Stimulated activated CD4-positive, alpha-beta T cell treated with anti-CD3 and anti-CD28 coated beads, Interleukin-12 subunit alpha, Interleukin-12 subunit beta, amount 100 ng/mL, for 24 hours (primary cell): ENCODE measurements at places on chromosomes 7 and 10.

DNA sequence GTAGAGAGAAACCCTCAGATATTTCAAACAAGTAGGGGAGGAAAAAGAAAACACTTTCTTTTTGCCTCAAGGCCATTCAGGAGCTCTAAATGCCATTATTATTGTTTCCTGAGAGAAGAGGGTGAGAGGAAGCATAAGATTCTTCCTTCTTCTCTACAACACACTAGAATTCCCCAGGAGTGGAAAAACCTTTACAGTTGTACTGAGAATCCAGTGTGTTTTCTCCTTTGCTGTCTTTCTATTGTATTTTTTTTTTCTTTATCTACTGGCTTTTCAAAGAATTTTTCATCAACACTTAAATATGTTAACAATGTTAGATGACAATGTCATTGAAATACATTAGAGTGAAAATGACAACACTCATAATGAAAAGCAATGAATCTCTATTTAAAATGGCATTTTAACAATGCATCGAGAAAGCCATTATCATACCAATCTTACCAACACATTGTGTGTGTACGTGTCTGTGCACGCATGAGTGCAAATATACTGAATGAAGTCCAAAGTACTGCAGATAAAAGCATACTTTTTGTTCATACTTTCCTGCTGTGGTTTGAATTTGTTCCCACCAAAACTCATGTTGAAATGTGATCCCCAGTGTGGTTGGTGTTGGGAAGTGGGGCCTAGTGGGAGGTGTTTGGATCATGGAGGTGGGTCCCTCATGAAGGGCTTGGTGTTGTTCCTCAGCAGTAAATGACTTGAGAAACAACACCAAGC is 24.2 kb upstream of the MACC1 start:
- no peak for DNase-seq

- DNase-seq: no peak
Measured at GRCh38 chr10:116125180-116125579, 147.8 kb downstream of the GFRA1 start.

DNA sequence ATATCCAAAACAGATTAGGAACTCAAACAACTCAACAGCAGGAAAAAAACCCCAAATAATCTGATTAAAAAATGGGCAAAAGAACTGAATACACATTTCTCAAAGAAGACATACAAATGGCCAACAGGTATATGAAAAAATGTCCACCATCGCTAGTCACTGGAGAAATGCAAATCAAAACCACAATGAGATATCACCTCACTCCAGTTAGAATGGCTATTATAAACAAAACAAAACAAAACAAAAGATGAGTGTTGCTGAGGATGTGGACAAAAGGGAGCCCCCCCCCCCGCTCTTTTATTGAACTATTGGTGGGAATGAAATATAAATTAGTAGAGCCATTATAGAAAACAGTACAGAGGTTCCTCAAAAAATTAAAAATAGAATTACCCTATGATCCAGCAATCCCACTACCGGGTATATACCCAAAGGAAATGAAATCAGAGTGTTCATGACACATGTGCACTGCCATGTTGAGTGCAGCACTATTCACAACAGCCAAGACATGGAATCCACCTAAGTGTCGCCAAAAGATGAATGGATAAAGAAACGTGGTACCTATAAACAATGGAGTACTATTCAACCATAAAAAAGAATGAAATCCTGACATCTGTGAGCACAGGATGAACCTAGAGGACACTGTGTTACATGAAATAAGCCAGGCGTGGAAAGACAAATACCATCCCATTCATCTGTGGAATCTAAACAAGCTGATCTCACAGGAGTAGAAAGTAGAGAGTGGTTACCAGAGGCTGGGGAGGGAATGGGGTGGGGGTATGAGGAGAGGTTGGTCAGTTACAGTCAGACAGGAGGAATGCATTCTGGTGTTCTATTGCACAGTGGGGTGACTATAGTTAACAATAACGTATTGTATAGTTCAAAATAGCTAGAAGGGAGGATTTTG is 78.1 kb upstream of the RHEB start:
- DNase-seq: no peak

DNA sequence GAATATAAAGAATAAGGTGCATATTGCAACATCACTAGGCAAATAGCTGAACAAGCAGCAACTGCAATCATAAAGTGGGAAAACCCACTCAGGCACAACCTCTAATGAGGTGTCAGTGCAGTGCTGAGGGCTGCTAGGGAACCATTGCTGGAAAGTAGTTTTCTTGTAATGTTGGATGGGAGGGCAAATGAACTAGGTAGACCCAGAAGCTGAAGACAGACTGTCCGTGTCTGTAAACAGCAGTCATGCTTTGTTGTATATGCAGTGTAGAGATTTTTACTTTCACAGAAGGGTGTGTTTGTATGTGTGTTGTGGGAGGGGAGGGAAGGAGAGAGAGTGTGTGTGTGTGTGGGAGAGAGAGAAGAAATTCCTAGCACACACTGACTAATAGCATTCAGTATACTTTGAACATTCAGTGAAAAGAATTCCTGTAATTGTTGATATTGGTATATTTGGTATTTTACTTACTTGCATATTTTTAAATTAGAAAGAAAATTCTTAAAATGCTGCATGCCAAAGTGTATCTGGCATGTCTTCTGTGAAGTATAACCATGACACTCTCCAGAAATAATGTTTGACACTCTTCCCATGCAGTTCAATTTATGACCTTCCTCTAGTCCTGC is 28.8 kb downstream of the ITGB8 start:
- no peak for DNase-seq

- DNase-seq: no peak
Measured at GRCh38 chr10:6474871-6475270, 105.2 kb downstream of the PRKCQ start.

DNA sequence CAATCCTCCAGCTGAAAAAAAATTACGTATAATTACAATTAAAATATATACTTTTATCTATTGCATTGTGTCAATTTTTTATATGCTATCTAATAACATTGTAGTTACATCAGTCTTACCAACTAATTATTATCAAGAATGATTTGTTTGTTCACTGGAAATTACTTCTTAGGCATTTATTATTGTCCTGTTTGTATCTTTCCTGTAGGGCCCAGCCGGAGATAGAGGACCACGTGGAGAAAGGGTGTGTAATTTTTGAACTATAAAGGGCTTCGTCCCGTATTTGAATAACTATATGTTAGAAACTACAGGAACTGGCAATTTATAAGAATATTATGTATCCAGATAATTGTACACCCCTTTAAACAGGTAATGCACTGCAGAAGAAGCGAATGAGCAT is 4.1 kb downstream of the COL1A2 start:
- DNase-seq: no peak

- no peak for DNase-seq
Measured at GRCh38 chr7:437329-438251, 82.1 kb downstream of the PDGFA start.

- no peak for DNase-seq
Measured at GRCh38 chr7:151271699-151272355, 23.3 kb upstream of the SMARCD3 start.

DNA sequence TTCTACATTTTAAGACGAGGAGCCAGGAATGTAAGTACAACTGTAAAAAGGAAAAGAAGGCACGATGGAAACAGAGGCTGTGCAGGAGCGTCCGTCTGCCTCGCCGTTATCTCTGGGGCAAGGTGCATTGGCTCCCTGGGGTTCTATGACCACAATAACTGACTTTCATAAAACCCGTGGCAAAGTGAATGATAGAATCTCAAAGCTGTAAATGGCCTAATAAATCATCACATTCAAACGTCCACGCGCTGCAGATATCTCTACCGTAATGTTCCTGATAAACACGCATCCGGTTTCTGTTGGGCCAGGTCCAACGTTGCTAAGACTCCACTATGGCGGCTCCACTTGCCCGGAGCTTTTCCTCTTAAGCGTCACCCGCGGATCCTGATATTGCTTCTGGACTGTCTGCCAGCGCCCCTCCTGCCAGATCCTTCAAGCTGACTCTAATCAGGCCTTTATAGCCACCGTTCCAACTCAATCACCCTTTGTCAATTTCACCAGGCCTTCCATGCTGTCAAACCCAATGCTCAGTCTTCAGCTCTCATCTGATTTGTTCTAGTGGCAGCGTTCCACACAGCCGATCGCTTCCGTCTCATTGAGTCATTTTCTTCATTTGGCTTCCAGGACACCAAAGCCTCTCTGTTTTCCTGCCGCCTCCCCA is 265.6 kb upstream of the FOXK1 start:
- no peak for DNase-seq

GRCh38 chr7:83267141-83267631 is 104.5 kb upstream of the PCLO start:
- DNase-seq: no peak

DNA sequence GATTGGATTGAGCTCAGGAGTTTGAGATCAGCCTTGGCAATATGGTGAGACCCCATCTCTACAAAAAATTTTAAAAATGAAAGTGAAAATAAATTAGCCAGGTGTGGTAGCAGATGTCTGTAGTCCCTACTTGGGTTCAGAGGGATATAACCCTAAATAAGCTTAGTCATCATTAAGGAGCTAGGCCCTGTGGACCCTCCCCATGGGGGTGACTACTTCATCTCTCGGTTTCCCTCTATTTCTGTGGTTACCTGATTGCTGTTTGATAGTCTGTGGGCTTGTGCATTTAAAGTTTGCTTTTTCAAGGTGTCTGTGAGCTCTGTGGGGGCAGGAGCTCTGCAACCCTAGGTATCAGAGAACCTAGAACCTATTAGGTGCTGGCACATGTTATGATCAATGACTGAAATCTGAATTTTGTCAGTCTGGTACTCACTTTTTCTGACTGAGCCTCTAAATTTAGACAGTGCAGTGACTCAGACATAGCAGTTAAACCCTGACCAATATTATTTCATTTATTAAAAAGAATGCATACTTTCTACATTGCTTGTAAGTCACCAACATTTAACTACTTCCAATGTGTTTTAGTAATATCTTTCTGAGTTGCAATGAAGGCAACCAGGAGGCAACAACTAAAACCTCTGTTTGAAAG is 8.1 kb upstream of the CUZD1 start:
- DNase-seq: no peak

GRCh38 chr7:34038816-34039470 is 133.6 kb downstream of the BMPER start:
- no peak for DNase-seq

GRCh38 chr7:23462846-23463245 is 7.4 kb downstream of the IGF2BP3 start:
- DNase-seq: no peak

- DNase-seq: no peak
Measured at GRCh38 chr7:47540387-47541350, 41.2 kb downstream of the TNS3 start.

DNA sequence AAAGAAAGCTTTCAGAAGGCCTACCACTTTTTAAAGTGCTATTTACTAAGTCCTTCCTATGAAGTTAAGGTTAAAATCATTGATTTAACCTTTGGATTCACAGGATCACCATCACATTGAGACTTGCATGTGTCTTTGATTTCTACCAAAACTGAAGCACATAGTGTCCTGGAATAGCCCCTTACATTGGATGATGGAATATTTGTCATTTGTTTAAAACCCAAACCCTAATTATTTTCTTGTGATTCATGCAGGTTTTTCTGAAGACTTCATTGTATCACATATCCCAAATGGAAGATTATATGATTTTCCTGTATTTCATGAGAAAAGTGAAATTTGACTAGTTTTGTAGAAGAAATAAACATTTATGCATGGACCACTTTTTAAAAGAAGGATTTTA is 3.3 kb downstream of the SEMA3A start:
- no peak for DNase-seq

GRCh38 chr7:29274146-29275017 is 79.8 kb downstream of the CHN2 start:
- DNase-seq: no peak

GRCh38 chr10:31593124-31593523 is 274.1 kb downstream of the ZEB1 start:
- DNase-seq: no peak

DNA sequence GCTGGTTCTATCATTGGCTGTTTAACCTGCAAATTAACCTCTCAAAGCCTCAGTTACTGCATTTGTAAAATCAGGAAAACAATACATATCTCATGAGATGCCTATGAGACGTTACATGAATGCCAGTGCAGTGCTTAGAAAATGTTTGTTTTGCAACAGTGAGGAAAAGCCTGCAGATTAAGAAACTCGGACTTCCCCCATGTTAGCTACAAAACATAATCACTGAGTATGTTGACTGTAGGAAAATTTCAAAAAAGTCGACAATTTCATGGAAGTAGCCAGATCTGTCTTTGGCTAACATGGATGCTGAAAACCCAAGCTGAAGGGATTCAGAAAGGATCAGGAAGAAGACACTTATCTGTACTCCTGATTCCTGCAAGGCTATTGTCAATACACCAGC is 121.4 kb downstream of the TRIL start:
- no peak for DNase-seq

DNA sequence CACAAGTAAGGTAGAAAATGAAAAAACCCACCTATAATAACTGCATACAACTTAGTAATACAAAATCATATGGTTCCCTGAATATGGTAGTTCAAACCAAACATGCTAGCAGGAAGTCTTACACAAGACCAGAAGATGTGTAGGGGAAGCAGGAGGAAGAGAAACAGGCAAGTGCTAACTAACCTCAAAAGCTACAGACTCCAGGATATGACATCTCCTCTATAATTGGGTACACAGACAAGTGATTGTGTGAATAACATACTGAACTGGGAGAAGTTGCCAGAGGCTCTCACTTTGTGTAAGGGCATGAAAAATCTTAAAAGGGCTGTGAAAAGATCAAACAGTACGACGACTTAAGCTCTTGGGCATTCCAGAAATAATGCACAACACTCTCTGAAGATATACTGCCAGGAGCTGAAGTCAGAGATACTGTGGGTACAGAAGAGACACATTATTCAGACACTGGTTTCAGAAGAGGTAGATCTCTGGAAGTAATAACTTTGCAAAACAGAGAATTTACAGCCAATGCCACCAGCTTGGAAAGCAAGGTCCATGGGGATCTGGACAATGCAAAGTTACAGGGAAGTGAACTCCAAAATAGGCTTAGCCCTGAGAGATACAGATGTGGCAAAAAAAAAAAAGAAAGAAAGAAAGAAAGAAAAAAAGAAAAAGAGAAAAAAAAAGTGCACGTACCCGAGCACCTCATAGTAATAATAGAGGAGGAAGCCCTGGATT is 767.2 kb downstream of the TNS3 start:
- no peak for DNase-seq

DNA sequence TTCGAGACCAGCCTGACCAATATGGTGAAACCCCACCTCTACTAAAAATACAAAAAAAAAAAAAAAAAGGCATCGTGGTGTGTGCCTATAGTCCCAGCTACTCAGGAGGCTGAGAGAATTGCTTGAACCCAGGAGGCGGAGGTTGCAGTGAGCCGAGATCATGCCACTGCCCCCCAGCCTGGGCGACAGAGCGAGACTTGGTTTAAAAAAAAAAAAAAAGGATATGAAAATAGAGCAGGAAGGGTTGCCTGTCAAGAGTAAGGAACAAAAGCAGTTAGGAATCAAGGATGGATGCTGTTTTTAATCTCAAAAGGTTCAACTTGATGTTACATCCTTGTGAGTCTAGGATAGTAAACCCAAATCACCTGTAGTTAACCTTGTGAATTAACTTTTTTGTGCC is 11.8 kb upstream of the ASCC1 start:
- DNase-seq: no peak
